Effector memory CD4-positive, alpha-beta T cell (primary cell): ENCODE measurements at places on chromosomes 11 and 22.
A peak's percentile ranks its signal among the peaks of the same experiment; 100 is the strongest.

GRCh38 chr11:34758262-34758661 lies 137.4 kb downstream of the EHF start:
- DNase-seq = no peak

GRCh38 chr22:36368359-36368983 lies 19.3 kb downstream of the MYH9 start:
- DNase-seq = no peak

DNA sequence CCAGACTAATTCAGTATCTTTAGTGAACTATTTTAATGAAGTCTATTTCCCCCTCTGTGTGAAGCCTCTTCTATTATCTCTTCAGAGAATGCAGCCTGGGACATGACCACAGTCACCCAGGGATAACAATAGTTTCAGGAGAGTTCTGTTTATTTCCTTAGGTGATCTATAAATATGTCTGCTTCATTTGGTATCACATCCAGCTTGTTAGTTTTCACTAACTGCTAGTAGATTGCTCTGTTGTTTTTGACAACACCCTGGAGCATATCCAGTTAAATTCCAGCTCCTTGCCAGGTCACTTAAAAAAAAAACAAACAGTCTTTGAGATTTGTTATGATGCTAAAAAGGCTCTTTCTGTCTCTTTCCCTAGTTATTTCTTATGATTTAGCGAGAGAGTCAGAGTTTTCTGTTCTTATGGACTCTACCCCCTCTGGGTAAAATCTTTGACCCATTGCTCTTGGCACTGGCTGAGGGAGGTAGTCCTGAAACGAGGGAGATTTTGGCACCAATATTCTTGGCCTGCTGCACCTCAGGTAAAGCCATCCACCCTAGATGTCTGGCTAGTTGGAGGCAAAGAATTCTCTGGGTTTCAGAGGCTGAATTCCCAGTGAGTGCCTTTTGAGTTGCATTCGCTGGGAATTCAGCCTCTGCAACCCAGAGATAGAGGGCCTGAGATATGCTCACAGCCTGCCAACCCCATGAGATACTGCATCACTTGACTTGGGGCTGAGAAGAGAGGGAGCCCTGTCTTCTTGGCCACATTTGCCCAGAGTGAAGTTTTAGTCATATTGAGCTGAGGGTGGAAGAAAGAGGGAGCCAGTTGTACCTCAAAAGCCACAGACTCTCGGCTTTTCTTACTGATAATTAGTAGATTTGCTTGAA lies 159.1 kb downstream of the PGR start:
- DNase-seq = no peak

GRCh38 chr22:36510384-36510783 lies 3.5 kb upstream of the FOXRED2 start:
- DNase-seq = no peak

- no peak for DNase-seq
Measured at GRCh38 chr11:563812-564578, 3.2 kb downstream of the RASSF7 start.

- DNase-seq = no peak
Measured at GRCh38 chr11:92125321-92125720, 99.3 kb upstream of the FAT3 start.

GRCh38 chr22:23777776-23778576 lies 5.3 kb downstream of the MMP11 start:
- DNase-seq = no peak

- DNase-seq = no peak
Measured at GRCh38 chr11:10181811-10182210, 112.2 kb downstream of the SBF2 start.

- no peak for DNase-seq
Measured at GRCh38 chr11:10758957-10759356, 7.9 kb downstream of the CTR9 start.

GRCh38 chr11:87092159-87092558 lies 54.4 kb downstream of the TMEM135 start:
- DNase-seq = no peak

- DNase-seq = peak; percentile 38
Measured at GRCh38 chr11:61111786-61112517, 9.7 kb downstream of the CD5 start.

DNA sequence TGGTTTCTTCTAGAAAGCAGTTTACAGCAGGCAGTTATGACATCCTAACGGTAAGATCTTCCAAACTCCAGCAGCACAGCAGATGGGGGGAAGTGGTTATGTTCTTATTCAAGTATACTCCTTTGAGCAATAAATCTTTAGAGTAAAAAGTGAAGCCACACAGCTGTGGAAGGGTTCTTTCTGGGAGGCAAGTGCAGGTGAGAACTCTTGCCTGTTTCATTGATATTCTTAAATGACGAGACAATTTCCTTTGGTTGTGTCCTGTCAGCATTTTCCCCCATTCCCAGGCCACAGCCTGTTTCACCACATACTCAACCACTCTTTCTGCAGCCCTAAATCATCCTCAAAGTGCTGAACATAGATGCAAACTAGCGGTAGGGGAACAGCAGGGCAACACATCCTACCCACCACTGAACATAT lies 207.3 kb upstream of the MTNR1B start:
- DNase-seq = no peak

GRCh38 chr11:34874202-34874601 lies 42.0 kb downstream of the APIP start:
- DNase-seq = no peak

DNA sequence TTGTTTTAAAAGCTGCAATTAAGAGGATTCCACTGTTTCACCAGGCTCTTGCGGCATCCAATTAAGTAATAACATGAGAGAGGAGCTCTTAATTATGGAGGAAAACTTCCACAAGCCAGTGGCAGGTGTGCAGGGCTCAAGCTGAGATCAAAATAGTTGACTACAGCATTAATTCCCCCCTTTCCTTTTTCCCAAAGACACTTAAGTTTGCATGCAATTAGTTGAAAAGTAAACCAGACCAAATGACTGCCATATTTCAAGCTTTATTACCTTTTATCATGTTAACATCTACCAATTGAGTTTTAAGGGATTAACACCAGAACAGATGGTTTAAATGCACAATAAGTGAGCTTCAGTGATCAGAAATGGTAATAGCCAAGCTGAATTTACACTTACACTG lies 32.1 kb downstream of the FAM168A start:
- no peak for DNase-seq

GRCh38 chr11:44952500-44953260 lies 2.0 kb upstream of the TP53I11 start:
- DNase-seq = no peak

DNA sequence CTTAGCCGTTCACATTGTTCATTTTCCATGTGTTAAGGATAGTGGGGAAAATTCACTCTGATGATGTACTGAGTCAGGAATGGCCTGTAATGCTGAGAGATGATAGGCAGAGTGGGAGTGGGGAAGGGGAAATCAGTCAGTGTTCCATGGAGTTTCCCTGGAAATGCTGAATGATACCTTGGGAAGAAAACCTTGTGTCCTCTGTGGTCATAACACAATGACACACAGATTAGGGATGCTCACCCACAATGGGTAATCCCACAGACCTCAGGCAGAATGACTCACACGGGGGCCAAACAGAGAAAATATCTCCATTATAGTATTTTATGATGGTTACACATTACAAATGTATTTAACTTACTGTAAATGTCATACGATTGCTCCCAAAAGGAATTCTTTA lies 118.0 kb downstream of the SNX19 start:
- no peak for DNase-seq

GRCh38 chr11:134407321-134407828 lies 4.7 kb downstream of the B3GAT1 start:
- DNase-seq = no peak

- no peak for DNase-seq
Measured at GRCh38 chr11:35424157-35424940, 5.0 kb upstream of the SLC1A2 start.

DNA sequence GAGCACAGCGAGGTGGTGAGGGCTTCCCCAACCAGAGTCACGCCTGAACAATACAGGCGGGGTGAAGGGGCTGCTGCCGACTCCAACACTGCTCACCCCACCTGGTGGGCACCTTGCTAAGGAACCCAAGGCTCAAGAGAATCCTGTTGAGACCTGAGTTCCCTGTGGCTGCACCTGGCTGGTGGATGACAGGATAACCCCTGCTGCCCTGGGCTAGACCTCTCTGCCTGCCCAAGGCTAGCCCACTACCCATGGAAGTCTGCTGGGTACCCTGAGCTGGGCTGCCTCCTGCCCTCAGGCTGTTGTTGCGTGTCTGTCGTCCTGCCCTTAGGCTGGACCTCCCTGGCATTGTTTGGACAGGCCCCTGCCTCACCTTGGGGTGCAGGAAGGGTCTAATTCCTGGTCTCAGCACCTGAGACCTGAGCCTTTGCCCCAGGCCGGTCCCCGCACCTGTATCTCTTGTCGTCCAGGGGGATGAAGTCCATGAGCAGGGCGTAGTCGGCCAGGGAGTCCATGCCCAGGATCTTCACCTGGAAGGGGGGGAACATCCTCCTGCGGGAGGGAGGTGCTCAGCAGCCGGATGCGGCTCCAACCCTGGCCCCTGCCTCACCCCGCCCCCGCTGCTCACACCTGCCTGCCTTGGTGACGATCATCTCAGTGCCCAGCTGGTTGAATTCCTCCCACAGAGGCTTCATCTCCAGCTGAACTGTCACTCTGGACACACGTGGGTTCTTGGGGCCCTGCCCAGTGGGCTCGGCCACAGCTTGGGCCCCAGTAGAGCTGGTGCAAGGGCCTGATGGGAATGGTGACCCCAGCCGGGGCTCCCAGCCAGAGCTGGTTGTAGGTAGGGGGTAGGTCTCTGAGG lies 4.9 kb upstream of the NUDT8 start:
- DNase-seq = no peak

- DNase-seq = no peak
Measured at GRCh38 chr11:77269484-77270123, 31.9 kb downstream of the GDPD4 start.

DNA sequence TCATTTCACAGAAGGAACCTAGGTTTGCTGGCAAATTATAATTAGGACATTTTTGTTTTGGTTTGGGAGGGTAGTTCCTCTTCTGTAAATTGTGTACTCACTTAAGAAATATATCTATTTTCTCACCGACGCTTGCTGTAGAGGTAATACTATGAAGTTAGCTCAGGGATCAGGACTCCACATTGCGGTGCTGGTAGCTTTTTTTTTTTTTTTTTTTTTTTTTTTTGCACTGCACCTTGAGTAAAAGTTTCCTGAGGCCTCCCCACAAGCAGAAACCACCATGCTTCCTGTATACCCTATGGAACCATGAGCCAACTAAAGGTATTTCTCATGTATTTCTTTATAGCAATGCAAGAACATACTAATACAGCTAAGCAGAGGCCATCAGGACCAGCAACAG lies 14.7 kb downstream of the UBTFL1 start:
- no peak for DNase-seq

DNA sequence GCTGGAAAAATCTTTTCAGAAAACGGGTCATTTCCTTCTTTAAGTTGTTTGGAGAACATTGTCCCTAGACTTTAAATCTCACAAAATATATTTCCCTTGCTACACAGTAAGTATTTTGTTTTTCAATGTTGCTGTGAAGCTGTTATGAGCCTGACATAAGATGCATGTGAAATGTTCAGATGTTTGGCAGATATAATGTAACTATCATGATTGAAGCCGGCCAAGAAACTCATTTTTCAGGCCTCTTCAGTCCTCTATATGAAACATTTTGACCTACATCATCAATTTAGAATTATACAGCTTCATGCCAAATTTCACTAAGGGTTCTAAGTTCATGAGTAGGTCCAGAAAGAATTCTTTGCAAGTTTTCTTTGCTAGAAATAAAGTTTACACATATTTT lies 133.8 kb downstream of the JRKL start:
- DNase-seq = no peak

DNA sequence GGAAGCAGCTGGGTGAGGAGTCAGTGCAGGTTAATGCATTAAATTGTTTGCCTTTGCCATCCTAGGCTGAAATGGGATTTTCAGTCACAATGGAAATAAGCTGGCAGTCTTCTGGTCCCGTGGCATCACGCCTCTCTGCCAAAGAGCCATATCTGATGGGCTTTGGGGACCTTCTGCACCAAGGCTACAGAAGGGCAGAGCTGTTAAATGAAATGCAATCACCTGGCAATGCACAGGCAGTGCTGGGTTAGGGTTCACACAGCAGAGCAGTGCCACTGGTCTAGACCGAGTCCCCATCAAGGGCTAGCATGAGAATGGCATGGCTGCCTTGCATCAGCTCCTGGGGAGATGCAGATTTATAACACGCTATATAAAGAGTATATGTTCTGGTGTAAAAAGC lies 749.2 kb downstream of the NTM start:
- DNase-seq = no peak

DNA sequence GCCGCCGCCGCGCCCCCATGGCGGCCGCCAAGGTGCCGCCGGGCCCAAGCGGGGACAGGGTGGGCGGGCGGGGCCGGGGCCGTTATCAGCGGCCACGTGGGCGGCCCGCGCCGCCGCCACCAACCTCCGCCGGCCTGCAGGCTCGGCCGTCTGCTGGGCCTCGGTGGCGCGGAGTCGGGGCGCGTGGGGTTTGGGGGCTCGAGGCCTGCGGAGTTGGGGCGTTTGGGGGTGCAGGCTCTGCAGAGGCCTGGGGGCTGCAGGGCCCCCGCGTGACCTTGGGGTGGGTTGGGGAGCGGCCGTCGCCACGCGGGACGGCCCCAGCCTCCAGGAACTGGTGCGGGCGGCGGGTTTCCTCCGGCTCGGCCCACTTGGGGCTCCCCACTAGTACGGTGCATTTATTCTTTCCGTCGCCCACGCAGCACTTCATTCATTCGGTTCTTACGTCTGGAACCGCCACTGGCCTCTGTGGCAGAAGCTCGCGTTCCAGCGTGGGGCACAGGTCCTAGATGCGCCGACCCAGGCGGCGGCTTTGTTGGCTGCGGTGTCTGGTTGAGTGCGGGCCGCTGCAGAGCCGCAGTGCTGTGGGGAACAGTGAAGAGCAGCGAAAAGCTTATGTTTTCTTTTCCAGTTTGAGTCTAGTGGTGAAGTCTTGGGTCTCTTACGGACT lies 740 bp upstream of the TRMT2A start:
- peak; percentile 51 for DNase-seq

- DNase-seq = no peak
Measured at GRCh38 chr22:28002863-28003565, 84.0 kb upstream of the PITPNB start.

- no peak for DNase-seq
Measured at GRCh38 chr22:47452184-47452583, 689.7 kb downstream of the TBC1D22A start.

- no peak for DNase-seq
Measured at GRCh38 chr11:125273519-125274000, 109.0 kb downstream of the PKNOX2 start.

- no peak for DNase-seq
Measured at GRCh38 chr22:46754110-46754799, 8.2 kb upstream of the TBC1D22A start.
